ENCODE measurements at places on chromosomes 3 and 15.

- no peak for DNase-seq
Measured at GRCh38 chr15:33706173-33706572, 262.1 kb upstream of the CHRM5 start.

DNA sequence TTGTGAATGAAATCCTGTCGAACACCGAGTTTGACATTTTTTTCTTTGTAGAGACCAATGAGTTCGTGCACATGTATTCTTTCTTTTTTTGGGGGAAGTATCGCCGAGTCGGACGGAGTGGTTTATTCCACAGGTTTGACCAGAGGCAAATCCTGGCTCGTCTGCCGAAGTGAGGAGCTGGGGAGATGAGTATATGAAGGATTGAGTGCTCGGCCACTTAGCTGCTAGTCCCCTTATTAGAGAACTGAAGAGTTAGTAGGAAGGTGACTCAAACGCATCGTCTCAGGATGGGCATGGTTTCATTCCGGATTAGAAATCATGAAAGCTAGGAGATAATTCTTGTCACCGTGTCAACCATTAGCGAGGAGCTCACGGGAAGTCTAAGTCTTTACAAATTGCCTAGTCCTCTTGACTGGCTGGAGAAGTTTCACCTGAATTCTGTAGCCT, 154.7 kb upstream of the GOLIM4 start:
- DNase-seq = no peak

DNA sequence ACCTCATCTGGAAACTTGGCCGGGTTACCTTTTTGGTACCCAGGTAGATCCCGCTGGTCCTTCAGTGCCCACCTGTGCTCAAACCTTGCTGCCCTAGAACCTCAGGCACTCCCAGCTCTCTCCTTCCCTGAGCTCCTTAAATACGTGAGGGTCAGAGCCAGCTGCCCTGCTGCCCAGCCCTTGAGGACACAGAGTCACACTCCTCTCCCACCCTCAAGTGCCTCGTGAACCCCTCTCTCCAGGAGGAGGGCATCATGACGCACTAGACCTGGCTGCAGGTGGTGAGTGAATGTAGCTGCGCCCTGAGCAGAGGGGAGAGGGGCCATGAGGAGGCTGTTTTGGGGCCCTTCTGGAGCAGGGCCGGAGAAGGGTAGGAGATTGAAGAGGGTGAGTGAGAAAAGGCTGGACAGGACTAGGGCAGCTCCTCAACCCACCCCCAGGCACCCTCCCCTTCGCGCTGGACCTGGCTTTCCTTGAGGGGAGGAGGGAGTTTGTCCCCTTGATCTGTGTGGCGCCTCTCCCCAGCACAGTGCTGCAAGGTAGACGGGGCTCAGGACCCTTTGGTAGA, 941 bp downstream of the SLC12A8 start:
- DNase-seq = no peak

DNA sequence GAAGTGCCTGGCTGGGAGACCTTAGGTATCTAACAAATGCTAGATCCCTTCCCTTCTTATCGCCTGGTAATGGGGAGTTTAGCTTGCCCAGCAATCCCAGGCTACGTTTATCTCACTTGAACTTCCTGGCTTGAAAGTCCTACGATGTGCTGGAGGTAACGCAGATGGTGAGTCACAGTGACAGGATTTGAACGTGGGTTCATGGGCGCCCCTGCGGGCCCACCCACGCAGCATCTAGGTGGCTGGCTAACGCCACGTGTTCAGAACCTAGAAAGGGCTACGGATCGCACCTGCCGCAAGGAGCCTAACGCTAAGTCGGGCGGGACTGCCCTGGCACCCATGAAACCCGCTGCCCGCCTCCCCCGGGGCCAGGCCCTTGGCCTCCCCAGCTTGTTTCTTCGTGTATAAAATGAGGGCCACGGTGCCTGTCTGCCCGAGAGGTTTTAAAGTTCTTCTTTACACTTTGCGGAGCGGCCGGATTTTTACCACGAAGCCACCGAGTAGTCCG, 600 bp upstream of the USP3 start:
- no peak for DNase-seq

GRCh38 chr3:195438371-195438770, 4.4 kb downstream of the ACAP2 start:
- no peak for DNase-seq

GRCh38 chr15:64582202-64582601, 121.8 kb downstream of the ZNF609 start:
- DNase-seq = no peak

DNA sequence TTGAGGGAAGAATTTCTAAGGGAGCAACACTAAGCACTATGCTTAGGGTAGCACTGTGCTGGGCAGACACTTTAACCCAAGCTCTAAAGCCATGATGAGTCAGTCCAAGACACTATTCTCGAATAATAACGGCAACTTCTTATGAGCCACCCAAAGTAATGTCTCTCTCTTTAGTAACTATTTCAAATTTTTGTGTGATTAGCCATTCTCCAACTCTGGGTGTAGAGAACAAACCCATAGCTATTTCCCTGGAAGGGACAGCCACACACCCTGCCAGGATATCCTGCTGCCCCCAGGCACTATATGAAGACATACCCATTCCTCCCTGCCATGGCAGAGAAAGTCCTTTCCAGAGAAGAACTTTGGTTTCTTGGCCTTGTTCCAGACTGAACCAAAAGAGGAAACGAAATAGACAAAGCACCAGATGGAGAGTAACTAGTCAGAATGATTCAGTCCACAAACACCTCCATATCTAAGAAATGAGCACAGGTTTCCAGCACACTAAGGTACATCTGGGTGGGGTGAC, 384.9 kb upstream of the THBS1 start:
- DNase-seq = no peak

DNA sequence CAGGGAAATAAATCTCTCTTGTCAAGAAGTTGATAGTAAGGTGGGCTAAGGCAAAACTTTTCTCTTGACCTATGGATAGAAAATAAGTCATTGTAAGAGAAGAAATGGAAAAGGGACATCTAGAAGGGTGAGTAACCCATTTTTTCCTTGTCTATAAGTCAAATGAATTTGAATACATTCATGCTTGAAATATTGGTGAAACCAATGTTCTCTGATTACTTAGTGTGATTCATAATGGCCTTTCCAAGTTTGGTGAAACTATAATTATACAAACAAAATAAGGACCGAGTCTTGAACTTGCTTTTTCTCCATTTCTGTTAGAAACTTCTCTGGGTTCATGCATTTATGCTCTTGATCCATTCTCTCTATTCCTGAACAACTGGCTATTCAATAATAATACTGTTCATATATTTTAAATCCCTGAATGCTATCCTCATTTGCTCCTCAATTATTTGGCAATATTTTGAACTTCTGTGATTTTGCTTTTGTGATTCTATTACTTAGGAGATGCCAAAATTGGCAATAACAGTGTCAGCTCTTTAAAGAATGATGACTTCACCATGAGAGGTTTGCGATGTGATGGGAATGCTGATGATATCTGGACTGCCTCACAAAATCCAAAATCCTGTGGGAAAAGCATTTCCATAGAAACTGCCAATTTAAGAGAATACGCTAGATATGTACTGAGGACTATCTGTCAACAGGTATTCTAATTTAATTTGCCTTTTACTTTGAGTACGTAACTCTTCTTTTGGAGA, 12.3 kb downstream of the P2RY12 start:
- DNase-seq = no peak

- DNase-seq = no peak
Measured at GRCh38 chr3:169929830-169930519, 18.6 kb downstream of the SAMD7 start.

- DNase-seq = no peak
Measured at GRCh38 chr3:183254487-183255347, 1.7 kb downstream of the B3GNT5 start.
